Activated B cell treated with CpG ODN at 0.5 μM for 24 hours (primary cell): ENCODE measurements at places on chromosomes 5 and 9. TPM values are rescaled to one million over a fixed set of nuclear protein-coding genes. Genes with fewer than 3 reads are reported as not detected.

The PSD2 gene
- total RNA-seq, result not detected in 2 replicates

The SMIM33 gene
- total RNA-seq, result not detected in 2 replicates

The IRGM gene
- 0.22 and 0.24 TPM in 2 replicates for total RNA-seq

The ZDHHC11B gene
- total RNA-seq, result 0.07 and 0.09 TPM in 2 replicates

The GKAP1 gene
- 3.7 and 4.3 TPM in 2 replicates for total RNA-seq

The LCN9 gene
- not detected in 2 replicates for total RNA-seq

The OTP gene
- not detected in 2 replicates for total RNA-seq

The CHD1 gene
- total RNA-seq, result 65.2 and 77.5 TPM in 2 replicates

- no peak for DNase-seq
Measured at GRCh38 chr9:1458503-1458902, 408.3 kb downstream of the DMRT2 start.

DNA sequence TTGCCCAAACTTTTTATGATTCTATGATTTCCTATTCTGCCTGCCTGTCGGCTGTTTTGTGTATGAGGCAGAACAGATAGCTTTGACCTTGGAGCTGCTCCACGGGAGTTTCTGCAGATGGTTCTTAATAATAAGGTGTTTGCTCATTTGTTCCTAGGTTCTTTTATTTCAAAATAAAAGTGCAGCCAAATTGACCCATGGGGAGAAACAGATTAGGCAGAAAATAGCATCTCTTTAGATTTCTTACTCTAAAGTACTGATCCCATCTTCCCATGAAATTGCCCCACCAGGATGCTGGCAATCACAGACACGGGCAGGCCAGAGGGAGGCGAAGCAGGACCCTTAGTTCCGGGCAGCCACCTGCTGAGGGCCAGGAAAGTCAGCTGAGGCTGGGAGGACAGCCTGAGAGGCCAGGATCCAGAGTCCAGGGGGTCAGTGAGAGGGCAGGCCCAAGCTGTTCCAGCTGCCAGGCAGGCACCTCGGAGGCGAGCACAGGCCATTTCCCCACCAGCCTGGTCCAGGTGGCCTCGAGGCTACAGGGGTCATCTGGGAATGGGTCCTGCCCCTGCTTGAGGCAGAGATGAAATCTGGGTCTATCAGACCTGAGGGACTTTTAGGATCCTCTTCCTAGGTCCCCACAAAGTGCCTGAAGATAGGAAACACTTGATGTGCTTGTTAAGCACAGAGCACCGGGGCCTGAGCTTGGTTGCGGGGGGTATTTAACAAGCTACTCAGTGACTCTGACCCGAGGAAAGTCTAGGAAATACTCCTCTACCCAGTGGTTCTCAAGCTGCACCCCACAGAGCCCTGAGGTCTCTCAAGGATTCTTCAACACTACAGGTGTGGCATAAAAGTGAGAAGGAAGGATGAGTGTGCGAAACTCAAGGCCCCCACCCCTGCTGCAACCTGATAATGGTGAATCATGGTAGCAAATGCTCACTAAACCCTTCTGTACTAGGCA is 145.4 kb downstream of the CMYA5 start:
- DNase-seq, result no peak

DNA sequence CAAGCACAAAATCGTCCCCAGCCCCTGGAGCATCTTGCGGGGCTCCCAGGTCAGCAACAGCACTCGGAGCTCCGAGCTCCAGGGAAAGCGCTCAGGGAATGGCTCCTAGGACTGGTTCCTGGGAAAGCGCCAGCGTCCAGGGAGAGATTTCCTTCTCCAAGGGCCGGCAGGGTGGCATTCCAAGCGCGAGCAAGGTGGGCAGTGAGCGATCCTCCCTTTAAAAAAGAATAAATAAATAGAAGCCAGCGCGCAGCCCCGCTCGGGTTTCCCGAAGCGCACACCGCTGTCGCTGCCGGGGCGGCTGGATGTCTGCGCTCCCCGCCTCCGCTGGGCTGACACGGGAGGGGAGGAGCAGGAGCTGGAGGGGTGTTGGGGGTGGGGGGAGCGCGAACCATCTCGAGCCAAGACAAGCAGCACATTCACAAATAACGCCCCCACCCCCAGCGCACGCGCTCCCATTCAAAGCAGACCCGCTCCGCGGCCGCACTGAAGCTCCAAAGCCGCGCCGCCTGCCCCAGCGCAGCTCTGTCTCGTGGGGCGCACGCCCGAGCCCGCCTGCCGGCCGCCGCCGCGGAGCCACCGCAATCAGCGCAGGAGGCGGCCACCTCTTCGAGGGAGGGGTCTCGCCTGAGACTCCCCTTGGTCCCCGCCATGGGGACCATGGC is 327.4 kb downstream of the SH3GL2 start:
- DNase-seq, result no peak

DNA sequence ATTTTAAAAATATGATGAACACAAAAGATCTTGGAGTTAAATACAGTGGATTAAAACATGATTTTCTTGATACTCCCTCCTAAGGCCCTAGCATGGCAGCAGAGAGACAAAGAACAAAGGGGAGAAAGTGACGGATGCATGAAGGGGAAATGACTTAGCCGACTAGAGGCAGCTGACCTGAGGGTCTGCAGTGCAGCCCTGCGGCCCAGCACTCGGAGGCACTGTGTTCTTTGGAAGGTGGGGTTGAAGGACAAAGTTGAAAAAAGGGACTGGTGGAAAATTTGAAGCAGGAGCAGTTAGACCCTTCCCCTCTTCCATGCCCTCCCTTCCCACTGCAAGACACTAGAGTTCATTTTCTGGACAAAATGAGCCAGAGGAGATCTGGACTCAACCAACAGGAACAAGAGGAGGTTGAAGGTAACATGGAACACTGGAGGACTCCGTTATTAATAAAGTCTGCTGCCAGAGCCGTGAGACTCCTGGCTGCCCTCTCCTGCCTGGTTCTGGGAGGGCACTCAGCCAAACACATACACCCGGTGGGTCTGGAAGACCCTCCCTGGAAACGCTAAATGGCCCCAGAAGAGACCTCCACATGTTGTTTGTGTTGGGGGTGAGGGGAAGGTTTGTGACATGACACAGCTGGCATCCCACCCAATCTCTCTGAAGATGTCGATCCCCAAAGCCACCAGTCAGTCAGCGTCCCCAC is 98.1 kb downstream of the JMY start:
- no peak for DNase-seq

- no peak for DNase-seq
Measured at GRCh38 chr9:70495514-70495913, 81.1 kb upstream of the KLF9 start.

GRCh38 chr9:123925819-123926218 is 4.1 kb downstream of the DENND1A start:
- no peak for DNase-seq

GRCh38 chr9:32387256-32387655 is 2.8 kb downstream of the ACO1 start:
- DNase-seq, result no peak

DNA sequence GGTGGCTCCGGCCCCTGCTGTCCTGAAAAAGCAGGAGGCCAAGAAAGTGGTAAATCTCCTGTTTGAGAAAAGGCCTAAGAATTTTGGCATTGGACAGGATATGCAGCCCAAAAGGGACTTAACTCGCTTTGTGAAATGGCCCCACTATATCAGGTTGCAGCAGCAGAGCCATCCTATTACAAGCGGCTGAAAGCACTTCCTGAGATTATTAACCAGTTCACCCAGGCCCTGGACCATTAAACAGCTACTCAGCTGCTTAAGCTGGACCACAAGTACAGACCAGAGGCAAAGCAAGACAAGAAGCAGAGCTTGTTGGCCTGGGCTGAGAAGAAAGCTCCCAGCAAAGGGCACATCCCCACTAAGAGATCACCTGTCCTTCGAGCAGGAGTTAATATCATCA is 89.7 kb downstream of the MLLT3 start:
- DNase-seq, result no peak

GRCh38 chr5:163614787-163615186 is 109.4 kb downstream of the MAT2B start:
- DNase-seq, result no peak

DNA sequence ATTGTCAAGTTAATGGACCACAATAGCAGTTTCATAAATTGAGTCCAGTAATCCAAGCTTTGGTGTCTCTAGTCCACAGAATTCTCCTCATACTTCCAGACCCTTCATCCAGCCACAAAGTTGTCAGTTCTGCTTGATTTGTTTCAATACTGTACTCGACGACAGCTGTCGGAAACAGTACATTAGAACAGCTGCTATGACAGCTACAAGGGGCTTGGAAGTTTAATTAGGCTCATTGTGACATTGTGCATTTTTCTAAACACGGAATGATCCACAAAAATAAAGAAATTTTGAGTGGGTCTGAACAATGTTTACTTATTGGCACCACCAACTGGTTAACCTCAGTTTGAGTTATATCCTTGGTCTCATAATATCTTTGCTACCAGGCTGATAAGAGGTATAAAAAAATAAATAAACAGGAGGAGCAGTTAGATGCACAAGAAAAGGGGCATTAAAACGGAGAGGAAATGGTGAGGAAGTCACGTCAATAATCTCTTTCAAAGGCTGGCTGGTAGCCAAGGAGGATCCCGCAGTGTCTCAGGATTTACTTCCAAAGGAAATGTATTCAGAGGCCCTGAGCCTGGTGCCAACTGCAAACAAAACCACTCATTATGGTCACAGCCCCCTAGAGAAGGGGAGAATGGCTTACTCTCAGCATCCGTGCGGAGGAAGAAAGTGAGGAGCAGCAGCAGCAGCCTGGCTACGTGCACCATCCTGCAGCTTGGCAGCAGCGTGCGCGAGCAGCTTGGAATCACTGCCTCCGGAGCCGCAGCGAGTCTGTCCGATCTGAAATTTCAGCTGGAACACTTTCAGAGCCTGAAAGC is 933.8 kb upstream of the DMAC1 start:
- no peak for DNase-seq

GRCh38 chr5:36796155-36796554 is 80.4 kb upstream of the NIPBL start:
- no peak for DNase-seq
